Thoracic aorta (tissue), 2 donors: ENCODE measurements at places on chromosomes 12 and 14. TPM values are rescaled to one million over a fixed set of nuclear protein-coding genes. Genes with fewer than 3 reads are reported as not detected.

- H3K27me3 ChIP-seq = no peaks in the 10 kb centered on the region
- no peak overlapping the region for H3K27ac ChIP-seq
- no peak for DNase-seq
- peaks cover 30% of the 10 kb centered on the region for H3K36me3 ChIP-seq
- H3K4me3 ChIP-seq = no peak overlapping the region
Observed at GRCh38 chr12:131784909-131785762, 43.1 kb upstream of the MMP17 start.

DNA sequence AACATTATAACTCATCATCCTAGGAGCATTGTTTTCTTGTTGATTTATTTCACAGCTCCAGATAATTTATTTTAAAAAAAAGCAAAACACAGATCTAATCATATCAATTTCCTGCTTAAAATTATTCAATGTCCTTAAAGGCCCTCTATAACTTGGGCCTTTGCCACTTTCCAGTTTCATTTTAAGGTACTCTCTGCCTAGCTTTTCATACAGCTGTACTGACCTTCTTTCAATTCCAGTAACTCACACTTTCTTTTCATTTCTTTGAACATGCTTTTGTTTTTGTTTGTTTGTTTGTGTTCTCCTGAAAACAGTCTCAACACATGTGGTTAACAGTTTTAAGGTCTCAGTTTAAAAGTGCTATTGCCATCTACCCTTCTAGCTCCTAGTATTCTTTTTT, 281.9 kb downstream of the ACSS3 start:
- H3K4me3 ChIP-seq = no peak overlapping the region
- H3K27ac ChIP-seq = no peak overlapping the region
- H3K36me3 ChIP-seq = peaks cover 7% of the 10 kb centered on the region
- H3K27me3 ChIP-seq = no peaks in the 10 kb centered on the region

C12orf42 gene
- not detected for total RNA-seq

DNA sequence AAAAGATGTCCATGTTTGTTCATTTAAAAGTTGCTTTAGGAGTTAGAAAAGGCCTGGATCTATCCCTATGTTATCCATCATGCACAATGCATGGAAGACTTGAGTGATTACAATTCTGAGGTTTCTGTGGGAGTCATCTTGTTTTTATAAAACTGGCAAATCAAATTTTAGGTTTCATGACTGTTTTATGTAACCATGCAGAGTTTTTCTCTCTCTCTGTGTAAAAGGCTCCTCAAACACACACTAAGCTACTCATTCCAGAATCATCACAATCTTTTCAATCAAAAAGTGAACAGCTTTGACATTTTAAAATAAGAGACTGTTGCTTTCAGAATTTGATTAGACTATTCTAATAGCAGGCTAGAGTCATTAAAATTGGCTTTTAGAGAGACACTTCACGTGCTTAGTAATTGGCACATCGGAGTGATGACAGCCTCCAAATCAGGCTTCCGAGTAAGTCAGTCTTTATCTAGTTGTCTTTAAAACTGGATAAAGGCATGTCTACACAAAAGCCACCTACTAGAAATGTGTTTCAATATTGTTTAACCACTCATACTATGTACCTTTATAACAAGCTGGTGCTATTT, 31.9 kb downstream of the PRICKLE1 start:
- H3K27me3 ChIP-seq = no peaks in the 10 kb centered on the region
- no peak overlapping the region for H3K4me3 ChIP-seq
- no peaks in the 10 kb centered on the region for H3K36me3 ChIP-seq
- no peaks in the 10 kb centered on the region for H3K4me1 ChIP-seq
- H3K27ac ChIP-seq = no peak overlapping the region

- H3K4me3 ChIP-seq = peak overlapping the region; percentile 81
- peaks cover 20% of the 10 kb centered on the region for H3K4me1 ChIP-seq
- H3K27me3 ChIP-seq = no peaks in the 10 kb centered on the region
- H3K27ac ChIP-seq = peak overlapping the region; percentile 83
Observed at GRCh38 chr12:81077329-81077685, 572 bp upstream of the ACSS3 start.

FAIM2 gene
- 2.8 TPM for total RNA-seq

GRCh38 chr12:25189656-25190055, 5.3 kb downstream of the DNAI7 start:
- H3K36me3 ChIP-seq = no peaks in the 10 kb centered on the region
- H3K27ac ChIP-seq = no peak overlapping the region
- no peak overlapping the region for H3K4me3 ChIP-seq
- no peaks in the 10 kb centered on the region for H3K4me1 ChIP-seq
- no peak for DNase-seq
- no peaks in the 10 kb centered on the region for H3K27me3 ChIP-seq

GRCh38 chr12:118330421-118331018, 42.2 kb downstream of the TAOK3 start:
- H3K4me1 ChIP-seq = peaks cover 12% of the 10 kb centered on the region
- H3K4me3 ChIP-seq = no peak overlapping the region
- no peak overlapping the region for H3K27ac ChIP-seq
- no peaks in the 10 kb centered on the region for H3K27me3 ChIP-seq
- DNase-seq = no peak

GABARAPL1 gene
- 86.1 TPM for total RNA-seq

- no peak for DNase-seq
- H3K36me3 ChIP-seq = no peaks in the 10 kb centered on the region
- no peaks in the 10 kb centered on the region for H3K27me3 ChIP-seq
- no peak overlapping the region for H3K27ac ChIP-seq
- no peak overlapping the region for H3K4me3 ChIP-seq
Observed at GRCh38 chr12:90360300-90360699, 594.7 kb downstream of the CCER1 start.

DNA sequence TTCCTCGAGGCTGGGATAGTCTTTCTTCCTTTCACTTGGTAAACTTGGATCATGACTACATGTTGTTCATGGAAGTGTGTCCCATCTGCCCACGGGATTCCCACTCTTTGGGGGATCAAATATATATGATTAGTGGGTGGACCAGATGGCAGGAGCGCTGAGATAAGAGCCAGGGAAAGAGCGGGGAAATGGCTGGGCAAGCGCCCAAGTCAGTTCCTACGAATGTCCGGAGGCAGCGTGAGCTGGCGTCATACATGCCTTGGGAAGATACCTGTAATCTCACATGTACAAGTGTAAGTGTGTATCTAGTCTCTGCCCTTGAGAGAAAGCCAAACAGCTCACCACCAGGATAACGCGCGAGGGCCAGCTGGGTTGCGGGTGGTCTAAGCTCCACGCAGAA, 62.3 kb downstream of the FZD10 start:
- H3K4me1 ChIP-seq = no peaks in the 10 kb centered on the region
- no peaks in the 10 kb centered on the region for H3K27me3 ChIP-seq

RNASE2 gene
- 6.9 TPM for total RNA-seq

CELA1 gene
- total RNA-seq = not detected

GRCh38 chr12:31324845-31325523, 966 bp downstream of the SINHCAF start:
- no peaks in the 10 kb centered on the region for H3K27me3 ChIP-seq
- DNase-seq = peak; percentile 8

DNA sequence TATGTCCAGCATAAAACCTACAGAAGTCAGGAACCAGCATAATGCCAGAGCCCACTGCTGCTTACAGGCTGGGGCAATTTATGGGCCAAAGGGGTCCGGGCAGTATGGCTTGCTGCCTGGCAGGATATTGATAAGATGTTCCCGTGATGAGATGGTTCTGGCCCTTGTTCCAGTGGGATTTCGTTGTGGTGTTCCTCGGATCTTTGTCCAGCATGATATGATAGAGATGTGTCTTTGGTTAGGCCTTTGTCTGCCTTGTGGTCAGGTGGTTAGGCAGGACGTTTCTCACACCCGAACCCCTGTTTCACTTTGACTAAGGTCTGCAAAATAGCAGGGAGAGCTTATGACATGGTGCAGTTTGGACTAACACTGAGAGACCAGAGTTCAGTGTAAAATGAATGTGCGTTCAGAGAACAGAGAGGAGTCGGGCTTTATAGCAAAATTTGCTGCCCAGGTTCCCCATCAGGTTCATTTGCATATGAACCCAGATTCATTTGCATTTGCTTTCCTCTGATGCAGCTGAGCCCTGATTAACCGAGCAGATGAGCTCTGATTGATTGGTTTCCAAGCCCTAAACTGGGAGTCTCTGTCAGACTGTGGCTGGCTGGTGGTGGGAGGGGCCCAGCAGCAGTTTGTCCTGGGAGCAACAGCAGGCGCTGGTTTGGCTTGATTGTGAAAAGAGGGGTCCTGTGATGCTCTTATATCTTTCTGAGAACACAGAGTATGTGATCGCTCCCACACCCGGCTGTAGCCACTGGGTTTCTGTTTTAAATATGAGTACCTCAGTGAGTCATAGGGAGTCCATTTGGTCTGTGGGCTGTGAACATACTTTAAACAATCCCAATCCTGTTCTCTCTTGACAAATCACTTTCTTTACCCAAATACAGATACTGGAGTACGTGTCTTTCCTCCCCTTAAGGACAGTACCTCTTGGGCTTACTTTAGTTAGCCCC, 156.3 kb upstream of the PZP start:
- no peak overlapping the region for H3K4me3 ChIP-seq
- no peak for DNase-seq
- H3K36me3 ChIP-seq = no peaks in the 10 kb centered on the region
- no peak overlapping the region for H3K27ac ChIP-seq
- no peaks in the 10 kb centered on the region for H3K4me1 ChIP-seq

PLCZ1 gene
- total RNA-seq = not detected

- no peaks in the 10 kb centered on the region for H3K4me1 ChIP-seq
- no peak for DNase-seq
- H3K36me3 ChIP-seq = no peaks in the 10 kb centered on the region
- H3K4me3 ChIP-seq = no peak overlapping the region
Observed at GRCh38 chr14:34257505-34257904, 204.5 kb downstream of the SPTSSA start.

DNA sequence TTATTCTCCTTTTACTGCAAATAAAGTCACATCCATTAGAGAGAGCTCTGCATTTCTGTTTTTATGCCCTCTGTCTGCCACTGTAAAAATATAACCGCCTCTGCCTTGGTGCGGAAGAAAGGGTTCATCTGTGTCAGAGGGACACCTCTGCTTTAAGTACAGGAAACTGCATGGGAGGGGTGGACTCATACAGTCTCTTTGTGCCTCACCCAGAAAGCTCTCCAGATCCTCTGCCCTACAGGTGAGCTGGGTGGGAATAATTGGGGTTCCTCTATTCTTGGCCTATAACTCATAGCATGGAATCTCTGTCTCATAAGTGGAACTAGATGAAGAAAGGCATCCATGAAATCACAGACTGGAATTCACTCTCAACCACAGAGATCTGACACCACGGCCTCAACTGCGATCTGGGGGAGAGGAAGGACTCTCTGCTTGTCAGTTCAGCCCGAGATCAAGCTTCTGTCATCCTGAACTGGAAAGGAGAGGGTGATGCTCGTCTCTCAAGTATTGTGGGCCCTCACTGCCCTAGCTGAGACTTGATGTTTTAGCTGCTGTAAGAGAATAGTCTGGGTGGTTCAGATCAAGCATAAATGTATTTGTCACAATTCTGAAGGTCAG, 702.3 kb downstream of the TMEM121 start:
- no peak overlapping the region for H3K27ac ChIP-seq
- H3K27me3 ChIP-seq = no peaks in the 10 kb centered on the region
- no peak overlapping the region for H3K4me3 ChIP-seq
- no peak for DNase-seq
- H3K36me3 ChIP-seq = no peaks in the 10 kb centered on the region

DNA sequence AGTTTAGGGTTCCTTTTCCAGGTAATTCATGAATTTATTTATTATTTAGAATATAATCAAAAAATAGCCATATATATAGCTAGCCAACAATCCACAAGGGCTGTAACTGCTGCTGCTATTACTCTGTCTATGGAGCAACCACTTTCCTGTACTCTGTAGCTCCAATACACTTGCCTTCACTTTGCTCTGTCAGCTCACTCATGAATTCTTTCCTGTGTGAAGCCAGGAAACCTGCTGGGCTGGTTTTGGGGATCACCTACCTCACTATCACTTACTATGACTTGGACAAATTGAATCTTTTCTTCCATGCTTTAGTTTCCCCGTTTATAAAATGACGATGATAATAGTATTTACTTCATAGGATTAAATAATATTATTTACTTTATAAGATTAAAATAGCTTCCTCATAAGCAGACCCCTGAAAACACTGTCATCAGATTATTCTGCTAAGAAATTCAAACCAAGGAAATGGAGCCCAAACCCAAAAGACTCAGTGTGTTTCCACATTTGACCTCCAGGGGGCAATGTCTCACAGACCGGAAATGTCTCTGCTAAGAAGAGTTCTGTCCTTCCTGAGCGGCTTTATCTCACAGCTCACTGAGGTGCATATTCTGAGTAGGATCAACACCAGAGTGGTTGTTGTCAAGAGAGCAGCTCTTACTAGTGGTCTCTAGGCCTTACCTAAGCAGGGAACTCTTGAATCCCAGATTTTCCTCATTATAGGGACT, 457.1 kb downstream of the DAD1 start:
- H3K4me3 ChIP-seq = no peak overlapping the region
- no peaks in the 10 kb centered on the region for H3K4me1 ChIP-seq
- no peak for DNase-seq
- H3K27me3 ChIP-seq = no peaks in the 10 kb centered on the region
- no peak overlapping the region for H3K27ac ChIP-seq
